ENCODE measurements at places on chromosomes 13 and 19.

- DNase-seq, result no peak
These were observed 12.0 kb downstream of the ETFB start for GRCh38 chr19:51354103-51354741.

- no peak for DNase-seq
These were observed 382.8 kb upstream of the ZNF507 start for GRCh38 chr19:31962561-31962996.

- DNase-seq, result no peak
These were observed 32.3 kb downstream of the ITM2B start for GRCh38 chr13:48265217-48265815.

DNA sequence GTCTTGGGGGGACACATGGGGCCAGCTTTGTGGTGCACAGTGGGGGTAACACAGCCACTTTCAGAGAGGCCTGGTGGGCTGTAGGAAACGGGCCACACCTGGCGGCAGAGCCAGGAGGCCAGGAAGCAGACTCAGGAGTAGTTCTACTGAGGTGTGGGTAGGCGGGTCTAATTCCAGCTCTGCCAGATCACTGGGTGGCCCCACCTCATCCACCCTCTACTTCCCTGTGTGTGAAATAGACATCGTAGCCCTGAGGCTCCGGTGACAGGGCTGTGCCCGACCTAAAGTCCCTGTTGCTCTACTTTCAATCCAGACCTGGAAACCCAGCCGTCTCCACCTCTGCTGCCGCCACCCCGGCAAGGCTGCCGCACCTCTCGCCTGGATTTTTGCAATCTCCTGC lies 4.0 kb downstream of the NKPD1 start:
- no peak for DNase-seq

GRCh38 chr19:21564406-21564805 lies 59.0 kb downstream of the ZNF429 start:
- DNase-seq, result no peak

DNA sequence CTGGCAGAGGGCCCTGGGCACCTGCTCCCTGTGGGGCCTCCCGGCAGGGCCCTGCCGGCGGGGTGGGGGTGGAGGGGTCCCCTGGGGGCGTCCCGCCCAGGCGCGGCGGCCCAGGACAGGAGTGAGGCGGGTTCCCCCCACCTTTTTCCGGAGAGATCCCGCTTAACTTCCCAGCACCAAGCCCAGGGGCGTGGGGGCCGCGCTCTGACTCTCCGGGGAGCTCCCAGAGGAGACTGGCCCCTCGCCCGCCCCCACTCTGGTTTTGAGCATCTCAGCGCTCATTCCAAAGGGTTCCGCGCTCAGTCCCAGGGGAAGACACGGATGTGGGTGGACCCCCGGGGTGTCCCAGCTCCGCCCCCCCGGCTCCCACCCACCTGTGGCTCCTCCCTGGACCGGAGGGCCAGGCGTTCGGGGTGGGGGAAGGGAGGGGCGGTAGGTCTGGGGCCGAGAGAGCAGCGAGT lies 476 bp downstream of the C2CD4C start:
- peak; percentile 56 for DNase-seq

GRCh38 chr19:36258028-36258875 lies 43.3 kb downstream of the ZNF146 start:
- DNase-seq, result no peak

- no peak for DNase-seq
These were observed 47.7 kb upstream of the SPATA13 start for GRCh38 chr13:24112791-24113190.

GRCh38 chr13:39035204-39035603 lies 2.7 kb downstream of the PROSER1 start:
- DNase-seq, result peak; percentile 20

GRCh38 chr13:20274466-20274865 lies 42.3 kb upstream of the GJB6 start:
- no peak for DNase-seq

DNA sequence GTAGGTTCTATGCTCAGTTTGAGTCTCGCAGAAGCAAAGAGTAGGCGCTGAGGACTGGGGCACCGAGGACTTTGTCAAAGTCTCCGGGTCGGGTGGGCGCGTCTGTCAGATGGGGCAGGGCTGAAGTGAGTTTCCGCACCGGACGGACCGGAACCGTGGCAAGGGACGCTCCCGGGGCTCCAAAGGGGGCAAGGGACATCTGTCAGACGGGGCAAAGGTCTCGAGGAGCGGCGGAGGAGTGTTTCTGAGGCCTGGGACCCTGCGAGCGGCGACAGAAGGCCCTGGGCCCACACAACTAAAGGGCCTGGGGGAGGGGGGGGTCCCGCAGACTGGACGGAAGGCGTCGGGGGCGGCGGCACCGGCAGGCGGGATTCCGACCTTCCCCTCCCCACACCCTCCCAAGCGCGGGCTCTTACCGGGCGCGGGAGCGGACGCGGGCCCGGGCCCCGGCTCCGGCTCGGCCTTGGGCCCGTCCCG lies 13.3 kb upstream of the AKAP8L start:
- no peak for DNase-seq

GRCh38 chr19:19120308-19121231 lies 17.7 kb downstream of the TMEM161A start:
- DNase-seq, result peak; percentile 49

GRCh38 chr13:35471706-35472322 lies 4.7 kb downstream of the MAB21L1 start:
- DNase-seq, result no peak

DNA sequence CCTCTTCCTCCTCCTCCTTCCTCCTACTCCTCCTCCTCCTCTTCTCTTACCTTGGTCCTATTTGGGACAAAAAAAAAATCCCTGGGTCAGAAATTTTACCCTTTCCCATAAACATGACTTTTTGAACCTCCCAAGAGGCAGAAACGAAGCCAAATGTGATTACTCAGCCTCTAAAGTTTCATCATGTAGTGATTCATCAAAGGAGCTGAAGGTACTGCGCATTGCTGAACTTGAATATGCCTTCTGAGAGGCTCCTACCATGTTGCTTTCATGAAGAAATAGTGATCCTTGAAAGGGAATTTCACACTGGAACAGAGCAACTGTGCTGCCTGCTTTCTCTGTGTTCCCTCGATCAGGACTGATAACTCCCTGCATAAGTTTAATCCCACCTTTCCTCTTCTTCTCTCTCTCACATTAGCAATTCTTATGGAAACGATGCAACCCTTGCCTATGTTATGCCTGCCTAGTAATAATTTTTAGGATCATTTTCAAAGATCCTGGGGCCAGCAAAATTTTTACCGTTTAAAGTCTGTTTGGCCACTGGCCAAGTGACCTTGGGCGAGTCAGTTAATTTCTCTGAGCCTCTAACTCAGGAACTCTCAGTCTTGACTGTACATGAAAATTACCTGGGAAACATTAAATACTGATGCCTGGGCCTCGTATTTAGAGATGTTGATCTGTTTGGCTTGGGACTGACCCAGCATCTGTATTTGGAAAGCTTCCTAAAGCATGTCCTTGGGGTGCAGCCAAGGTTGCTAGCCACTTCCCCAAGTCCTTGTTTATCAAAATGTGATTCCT lies 149.5 kb downstream of the DCT start:
- DNase-seq, result peak; percentile 85

- DNase-seq, result no peak
These were observed 6.2 kb downstream of the HIPK4 start for GRCh38 chr19:40383668-40384248.

DNA sequence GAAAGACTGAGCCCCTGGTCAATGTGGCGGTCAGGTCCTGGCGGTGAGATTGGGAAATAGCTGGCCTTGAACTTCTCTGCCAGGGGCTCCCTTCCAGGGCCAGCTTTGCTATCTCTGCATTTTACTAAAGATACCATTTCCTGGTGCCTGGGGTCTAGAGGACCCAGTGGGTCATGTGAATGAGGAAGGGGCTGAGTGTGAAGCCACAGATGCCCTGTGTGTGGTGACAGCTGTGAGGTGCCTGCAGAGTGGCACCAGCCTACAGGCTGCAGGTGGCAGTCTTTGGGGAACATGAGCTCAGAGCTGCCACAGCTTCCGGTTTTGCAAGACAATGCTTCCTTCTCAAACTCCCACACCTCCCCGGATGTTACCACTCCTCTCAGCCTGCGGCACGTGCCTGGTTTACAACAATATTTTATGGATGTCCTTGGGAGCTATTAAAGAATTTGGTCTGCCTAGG lies 5.2 kb upstream of the MLNR start:
- DNase-seq, result no peak

- DNase-seq, result no peak
These were observed 11.9 kb downstream of the TMEM255B start for GRCh38 chr13:113770937-113771336.

- DNase-seq, result no peak
These were observed 24.0 kb upstream of the MIER2 start for GRCh38 chr19:368630-369024.

DNA sequence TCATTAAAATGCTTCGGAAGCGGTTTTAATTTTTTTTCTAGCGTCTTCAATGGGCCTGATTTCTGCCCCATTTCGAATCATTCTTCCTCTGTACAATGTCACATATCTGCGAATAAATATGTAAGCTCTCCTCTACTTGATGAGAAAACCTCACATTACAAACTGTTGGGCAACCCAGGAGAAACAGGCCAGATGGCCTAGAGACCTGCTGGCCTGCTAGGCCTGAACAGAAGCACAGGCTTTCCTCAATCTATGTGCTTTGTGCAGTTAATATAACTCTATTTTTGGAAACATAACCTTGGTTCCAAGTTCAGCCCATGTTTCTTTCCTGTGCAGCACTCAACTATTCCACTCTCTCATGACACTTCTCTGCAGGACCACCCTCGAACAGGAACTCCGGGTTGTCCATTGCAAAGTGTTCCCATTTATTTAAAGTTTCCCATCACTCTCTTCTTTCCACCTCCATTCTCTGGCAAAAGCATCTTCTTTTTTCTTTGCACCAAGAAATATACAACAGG lies 42.0 kb downstream of the DCLK1 start:
- no peak for DNase-seq

- no peak for DNase-seq
These were observed 7.4 kb downstream of the HPN start for GRCh38 chr19:35048911-35049411.

DNA sequence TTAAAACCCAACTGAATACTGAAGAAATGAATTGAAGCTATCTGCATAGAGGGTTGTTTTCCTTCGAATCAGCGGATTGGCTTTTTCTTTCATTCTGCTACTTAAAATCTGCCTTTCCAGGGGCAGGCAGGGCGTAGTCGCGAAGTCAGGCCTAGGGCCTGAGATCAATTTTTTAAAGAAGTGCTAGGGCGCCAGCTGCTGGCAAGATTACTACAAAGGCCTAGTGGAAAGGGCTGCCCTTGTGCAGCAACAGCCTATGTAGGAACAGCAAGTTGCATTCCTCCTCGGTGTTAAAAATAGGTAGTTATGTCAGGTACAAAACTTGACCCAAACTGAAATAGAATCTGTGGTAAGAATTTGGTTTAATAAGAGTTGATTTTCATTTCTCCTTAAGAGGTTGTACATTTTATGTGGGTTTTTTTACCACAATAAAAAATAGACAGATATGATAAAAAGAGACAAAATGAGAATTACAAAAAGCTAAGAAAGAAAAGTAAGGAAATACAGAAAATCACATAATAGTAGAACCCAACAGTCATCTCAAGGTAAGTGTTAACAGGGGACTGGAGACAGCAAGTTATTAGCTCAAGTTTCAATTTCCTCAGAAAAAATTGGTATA lies 9.5 kb upstream of the URAD start:
- DNase-seq, result peak; percentile 58

- DNase-seq, result no peak
These were observed 58.1 kb upstream of the SCEL start for GRCh38 chr13:77477299-77477848.

DNA sequence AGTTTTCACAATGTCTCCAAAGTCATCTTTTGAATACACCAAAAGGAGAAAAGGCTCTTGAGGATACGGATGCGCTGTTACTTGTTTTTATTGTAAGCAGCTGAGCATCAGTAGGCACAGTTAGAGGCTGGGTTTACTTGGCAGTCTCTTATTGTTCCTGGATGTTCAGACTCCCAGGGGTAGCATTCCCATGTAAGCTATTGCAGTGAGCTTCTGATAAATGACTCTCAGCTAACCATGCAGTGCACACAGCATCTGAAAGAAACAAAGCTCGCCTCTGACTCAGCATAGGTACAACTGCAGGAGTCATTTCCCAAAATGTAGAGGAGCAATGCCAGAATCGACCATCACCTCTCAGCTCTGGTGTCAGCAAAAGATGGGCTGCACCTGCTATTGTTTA lies 84.8 kb downstream of the DCT start:
- DNase-seq, result no peak

- no peak for DNase-seq
These were observed 12.5 kb upstream of the NCR1 start for GRCh38 chr19:54893406-54893805.

- no peak for DNase-seq
These were observed 544.6 kb downstream of the SLITRK6 start for GRCh38 chr13:85254641-85255040.

GRCh38 chr13:110341445-110342244 lies 34.6 kb downstream of the COL4A2 start:
- DNase-seq, result no peak

- peak; percentile 20 for DNase-seq
These were observed 24.1 kb downstream of the LGALS16 start for GRCh38 chr19:39679791-39680168.

- DNase-seq, result no peak
These were observed 18.6 kb upstream of the C13orf46 start for GRCh38 chr13:113992276-113993005.

DNA sequence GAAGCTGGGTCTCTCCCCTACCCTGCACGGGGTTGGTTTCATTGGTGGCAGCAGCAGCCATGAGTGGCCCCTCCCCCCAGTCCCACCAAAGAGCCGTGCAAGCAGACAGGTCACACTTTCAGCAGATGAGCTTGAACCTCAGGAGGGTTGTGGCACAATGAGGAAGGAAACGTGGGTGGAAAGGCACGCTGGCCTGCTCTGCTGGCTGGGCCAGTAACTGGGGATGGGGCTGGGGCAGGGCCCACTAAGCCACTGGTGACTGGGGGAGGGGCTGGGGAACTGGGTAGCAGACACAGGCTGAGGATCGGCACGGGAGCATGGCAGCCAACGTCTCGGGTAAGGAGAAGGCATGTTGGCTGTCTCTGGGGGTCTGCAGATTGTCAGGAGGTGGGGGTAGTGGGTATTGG lies at the start of gene P2RY11:
P2RY11 (plus strand) TSS at position 289 of the 407 bp plus-strand sequence; CDS start at position 318, 29 bp downstream.
- DNase-seq, result no peak

DNA sequence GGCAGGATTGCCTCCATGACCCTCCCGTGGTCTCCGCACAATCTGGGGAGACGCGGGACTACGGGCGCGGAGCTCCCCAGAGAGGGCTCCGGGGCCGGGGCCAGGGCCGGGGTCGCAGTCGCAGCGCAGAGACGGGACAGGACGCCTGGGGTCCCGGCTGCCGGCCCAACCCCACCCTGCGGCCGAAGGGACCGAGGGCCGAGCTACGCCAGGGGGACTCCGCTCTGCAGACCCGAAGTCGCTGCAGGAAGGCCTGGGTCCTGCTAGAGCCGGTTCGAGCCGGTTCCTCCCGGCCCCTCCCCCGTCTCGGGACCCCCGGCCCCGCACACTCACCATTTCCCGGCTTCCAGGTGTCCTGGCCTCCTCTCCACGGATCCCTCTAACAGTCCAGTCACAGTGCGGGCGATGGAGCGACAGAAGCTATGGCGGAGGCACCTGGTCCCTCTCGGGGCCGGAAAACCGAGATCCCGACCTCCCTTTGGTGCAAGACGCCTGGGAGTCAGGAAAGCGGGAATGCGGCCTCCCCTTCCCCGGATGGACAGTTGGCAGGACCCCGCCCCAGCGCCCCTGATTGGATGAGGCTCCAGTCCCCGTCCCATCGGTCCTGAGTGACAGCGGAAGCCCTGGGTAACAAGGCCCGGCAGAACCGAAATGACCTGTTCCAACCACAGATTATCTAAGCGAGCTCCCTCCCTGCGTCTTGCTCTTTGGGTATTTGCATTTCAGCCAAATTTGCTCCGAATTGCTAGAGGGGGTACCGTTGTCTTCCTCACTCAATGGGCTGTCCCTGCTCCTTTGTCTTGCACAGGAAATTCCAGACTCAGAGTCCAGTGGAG lies at the start of gene ZNF625:
ZNF625 (minus strand) TSS at position 512 of the 836 bp plus-strand sequence; CDS start at position 336, 176 bp downstream.
- no peak for DNase-seq
